GM10248 (cell line): ENCODE measurements at places on chromosomes 7 and 10.

DNA sequence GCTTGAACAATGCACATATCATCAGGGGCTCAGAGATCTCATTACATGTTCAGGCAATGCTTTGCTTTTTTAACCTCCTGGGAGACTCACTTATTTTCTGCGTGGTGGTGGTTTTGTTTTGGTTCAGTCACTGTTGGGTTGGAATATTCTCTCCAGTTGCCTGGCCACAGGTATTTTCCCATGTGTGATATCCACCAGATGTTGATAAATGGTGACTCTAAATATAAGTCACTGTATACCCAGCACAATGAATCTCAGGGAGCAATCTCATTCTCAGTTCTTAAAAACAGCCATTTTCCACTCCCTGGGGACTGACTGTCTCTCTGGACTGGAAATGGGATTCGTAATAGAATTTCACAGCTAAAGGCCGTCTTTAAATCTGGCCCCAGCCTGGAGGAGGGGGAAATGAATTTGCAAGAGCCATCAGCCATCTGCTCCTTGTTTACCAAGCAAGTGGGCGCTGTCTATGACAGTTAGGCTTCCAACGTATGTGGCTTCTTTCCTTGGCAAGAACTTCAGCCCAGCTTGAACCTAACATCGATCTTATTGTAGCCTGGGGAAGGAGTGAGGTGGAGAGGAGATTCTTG is 1106.2 kb downstream of the NRG3 start:
- DNase-seq = no peak

GRCh38 chr10:29559996-29560395 is 74.8 kb downstream of the SVIL start:
- no peak for DNase-seq

- no peak for DNase-seq
Observed at GRCh38 chr10:95509251-95509650, 51.9 kb downstream of the SORBS1 start.

- no peak for DNase-seq
Observed at GRCh38 chr10:119826771-119827170, 45.9 kb downstream of the MCMBP start.

DNA sequence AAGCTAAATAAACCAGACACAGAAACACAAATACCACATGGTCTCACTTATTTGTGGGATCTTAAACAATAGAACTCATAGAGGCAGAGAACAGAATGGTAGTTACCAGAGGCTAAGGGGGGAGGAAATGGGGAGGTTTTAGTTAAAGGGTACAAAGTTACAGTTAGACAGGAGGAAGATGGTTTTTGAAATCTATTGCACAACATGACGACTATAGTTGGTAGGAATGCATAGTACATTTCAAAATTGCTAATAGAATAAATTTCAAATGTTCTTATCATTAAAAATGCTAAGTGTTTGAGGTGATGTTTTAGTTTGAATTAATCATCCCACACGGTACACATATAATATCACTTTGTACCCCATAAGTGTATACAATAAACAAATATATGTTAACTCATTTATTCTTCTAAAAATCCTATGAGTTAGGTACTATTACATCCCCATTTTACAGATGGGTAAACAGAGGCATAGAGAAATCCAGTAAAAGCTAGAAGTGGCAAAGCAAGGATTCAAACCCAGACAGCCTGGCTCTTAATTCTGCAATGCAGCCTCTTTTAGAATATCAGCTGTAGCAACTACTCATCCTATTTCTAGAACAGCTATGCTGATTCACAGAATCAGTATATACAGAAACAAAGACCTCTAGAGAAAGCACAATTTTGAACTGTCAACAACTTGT is 50.9 kb downstream of the HBP1 start:
- DNase-seq = no peak

- no peak for DNase-seq
Observed at GRCh38 chr10:54983255-54983654, 182.2 kb upstream of the PCDH15 start.

DNA sequence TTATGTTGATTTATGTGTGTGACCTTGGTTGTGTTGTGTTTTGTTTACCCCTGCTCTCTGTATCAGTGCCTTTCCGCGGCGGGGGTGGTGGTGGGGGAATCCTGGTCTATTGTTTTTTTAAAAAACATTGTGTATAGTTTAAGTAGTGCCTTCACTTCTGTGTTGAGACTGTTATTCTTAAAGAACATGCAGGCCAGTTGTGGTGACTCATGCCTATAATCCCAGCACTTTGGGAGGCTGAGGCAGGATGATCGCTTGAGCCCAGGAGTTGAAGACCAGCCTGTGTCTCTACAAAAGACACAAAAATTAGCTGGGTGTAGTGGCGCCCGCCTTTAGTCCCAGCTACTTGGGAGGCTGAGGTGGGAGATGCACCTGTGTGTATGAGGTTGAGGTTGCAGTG is 429.0 kb upstream of the LRGUK start:
- no peak for DNase-seq

GRCh38 chr7:116942504-116942903 is 10.8 kb upstream of the ST7 start:
- DNase-seq = no peak

- no peak for DNase-seq
Observed at GRCh38 chr10:48287417-48288391, 13.2 kb upstream of the FRMPD2 start.

DNA sequence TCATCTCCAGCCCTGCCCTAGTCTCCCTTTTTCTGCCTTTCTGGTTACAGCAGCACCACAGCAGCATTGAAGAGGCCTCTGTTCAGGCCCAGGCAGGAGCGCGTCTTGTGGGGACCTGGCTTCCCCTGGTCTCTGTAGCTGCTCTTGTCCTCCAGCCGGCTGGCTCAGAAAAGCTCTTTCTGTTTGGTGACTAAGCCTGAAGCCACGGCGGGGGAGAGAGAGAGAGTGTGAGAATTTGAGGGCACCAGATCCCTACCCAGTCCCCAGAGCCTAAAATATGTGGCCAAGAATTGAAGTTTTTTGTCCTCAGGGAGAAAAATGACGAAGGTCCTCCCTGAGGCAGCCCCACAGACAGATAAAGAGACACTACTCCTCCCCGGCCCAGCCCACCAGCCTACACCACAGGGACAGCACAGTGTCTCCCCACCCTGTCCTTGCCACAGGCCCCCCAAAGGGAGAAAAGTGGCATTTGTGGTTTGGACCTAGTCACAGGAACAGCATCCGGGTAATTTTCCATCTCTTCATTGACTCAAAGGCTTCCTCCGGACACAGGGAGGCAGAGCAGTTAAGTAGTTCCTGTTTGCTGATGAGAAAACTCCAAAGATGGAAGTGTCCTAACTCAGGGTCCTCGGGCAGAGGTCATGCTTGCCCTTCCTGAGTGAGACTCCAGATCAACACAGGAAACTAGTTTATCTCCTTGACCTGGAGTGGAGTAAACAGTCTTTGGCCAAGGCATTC is 13.3 kb upstream of the FAM180A start:
- no peak for DNase-seq

DNA sequence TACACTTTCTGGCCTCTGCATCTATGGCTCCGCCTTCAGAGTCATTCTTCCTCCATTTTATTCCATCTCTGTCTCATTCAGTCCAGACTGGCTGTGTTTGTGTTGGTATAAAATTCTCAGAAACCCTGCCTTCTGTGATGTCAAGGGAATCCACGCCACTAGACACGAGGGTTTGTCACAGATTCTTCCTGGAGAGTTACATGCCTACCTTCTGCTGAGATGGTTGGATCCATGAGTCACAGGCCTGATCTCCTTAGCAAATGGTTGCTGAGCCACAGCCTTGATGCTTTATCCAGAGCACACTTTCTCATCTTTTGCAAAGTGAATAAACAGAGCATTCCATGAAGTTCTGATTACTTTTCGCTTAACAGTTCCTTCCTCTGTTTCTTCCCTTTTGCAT is 35.9 kb upstream of the TSPAN33 start:
- no peak for DNase-seq

- no peak for DNase-seq
Observed at GRCh38 chr10:31647861-31648260, 280.8 kb downstream of the ARHGAP12 start.

DNA sequence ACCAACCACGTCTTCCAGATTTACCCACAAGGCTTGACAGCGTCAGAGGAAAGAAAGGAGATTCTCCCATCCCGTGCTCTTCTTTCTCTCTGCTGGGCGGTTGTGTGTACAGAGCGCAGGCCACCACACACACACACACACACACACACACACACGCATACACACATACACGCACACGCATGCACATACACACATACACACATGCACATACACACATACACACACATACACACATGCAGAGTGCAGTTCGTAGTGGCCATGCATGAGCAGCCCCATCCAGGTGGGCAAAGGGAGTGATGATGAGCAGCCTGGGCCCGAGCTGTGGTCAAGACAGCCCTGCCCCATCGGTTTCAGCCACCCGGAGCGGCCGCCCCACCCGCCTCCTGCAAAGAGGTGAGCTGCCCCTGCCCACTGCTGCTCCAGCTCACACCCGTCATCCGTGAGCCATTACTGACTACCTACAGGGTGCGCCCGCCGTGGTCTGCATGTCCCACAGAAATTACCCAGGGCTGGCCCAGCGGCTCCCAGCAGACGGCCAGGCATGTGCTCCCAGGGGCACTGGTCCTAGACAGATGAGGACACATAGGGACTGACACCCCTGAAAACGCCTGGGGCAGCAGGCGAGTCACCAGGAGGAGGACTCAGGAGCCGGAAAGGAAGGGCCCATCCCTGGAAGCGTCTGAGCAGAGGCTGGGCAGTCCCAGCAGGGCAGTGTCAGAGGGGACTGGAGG is 69.6 kb downstream of the ASB13 start:
- DNase-seq = no peak

GRCh38 chr10:43970717-43971116 is 322.0 kb upstream of the ZNF32 start:
- no peak for DNase-seq

GRCh38 chr7:158999496-158999895 is 143.1 kb downstream of the DYNC2I1 start:
- no peak for DNase-seq

DNA sequence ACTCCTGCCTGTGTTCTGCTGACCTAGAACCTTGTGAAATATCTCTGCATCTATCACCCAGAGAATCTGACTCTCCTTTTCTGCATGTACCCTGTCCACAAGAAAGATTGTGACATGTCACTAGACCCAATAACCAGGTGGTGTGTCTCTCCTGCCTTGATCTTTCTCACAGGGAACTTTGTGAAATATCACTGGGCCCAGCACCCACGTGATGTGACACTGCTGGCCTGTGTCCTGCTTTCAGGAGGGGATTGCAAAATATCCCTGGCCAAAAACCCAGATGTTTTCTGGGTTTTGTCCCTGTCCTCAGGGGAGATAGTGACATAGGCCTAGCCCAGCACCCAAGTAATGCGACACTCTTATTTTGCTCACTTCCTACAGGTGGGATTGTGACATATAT is 10.1 kb upstream of the ZNF107 start:
- DNase-seq = no peak

- DNase-seq = no peak
Observed at GRCh38 chr10:17062493-17062892, 67.1 kb downstream of the CUBN start.

DNA sequence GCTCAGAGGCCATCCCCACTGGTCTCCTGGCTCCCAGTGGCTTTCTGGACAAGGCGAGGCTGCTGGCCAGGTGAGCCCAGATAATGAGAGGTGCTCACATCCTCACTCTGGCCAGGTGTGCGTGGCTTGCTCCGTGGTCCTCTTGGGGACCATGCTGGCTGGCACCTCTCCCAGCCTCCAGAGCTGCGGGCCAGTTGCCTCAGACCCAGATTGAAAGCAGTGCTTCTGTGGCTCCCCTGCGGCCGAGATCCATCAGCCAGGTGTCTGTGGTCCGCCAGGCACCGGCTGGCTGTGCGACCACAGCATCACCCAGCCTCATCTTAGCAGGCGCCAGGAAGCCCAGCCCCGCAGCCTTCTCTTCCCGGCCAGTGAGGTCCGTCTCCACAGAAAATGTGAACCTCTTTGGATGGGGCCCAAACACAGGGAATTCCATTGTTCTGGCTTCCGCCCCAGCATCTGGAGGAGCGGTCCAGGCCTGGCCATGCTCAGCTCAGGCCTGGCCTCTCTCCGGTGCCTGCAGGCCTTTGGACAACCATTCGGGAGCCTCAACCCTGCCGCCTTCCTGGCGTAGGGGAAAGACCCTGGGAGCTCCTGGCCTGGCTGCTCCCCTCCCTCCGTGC is 5.2 kb upstream of the TTYH3 start:
- DNase-seq = no peak

GRCh38 chr7:116446212-116446855 is 53.2 kb upstream of the CAV2 start:
- DNase-seq = no peak

DNA sequence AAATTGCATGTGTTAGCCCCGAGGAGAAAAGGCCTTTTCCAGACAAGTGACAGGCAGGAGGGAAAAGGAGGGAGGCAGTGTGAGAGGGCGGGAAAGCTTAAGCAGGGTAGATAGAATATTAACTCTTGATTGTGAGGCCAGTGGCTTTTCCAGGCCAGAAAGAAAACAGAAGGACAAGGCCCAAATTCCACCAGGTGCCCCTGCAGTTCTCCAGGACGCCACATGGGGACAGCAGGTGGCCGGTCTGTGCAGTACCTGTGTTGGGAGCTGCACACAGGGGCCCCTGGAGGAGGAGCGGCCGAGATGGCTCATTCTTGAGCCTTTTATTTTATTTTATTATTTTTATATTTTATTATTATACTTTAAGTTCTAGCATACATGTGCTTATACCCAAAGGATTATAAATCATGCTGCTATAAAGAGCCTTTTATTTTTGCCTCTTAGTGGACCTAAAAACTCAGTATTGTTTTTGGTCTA is 141.3 kb upstream of the KLF14 start:
- DNase-seq = peak; percentile 67

DNA sequence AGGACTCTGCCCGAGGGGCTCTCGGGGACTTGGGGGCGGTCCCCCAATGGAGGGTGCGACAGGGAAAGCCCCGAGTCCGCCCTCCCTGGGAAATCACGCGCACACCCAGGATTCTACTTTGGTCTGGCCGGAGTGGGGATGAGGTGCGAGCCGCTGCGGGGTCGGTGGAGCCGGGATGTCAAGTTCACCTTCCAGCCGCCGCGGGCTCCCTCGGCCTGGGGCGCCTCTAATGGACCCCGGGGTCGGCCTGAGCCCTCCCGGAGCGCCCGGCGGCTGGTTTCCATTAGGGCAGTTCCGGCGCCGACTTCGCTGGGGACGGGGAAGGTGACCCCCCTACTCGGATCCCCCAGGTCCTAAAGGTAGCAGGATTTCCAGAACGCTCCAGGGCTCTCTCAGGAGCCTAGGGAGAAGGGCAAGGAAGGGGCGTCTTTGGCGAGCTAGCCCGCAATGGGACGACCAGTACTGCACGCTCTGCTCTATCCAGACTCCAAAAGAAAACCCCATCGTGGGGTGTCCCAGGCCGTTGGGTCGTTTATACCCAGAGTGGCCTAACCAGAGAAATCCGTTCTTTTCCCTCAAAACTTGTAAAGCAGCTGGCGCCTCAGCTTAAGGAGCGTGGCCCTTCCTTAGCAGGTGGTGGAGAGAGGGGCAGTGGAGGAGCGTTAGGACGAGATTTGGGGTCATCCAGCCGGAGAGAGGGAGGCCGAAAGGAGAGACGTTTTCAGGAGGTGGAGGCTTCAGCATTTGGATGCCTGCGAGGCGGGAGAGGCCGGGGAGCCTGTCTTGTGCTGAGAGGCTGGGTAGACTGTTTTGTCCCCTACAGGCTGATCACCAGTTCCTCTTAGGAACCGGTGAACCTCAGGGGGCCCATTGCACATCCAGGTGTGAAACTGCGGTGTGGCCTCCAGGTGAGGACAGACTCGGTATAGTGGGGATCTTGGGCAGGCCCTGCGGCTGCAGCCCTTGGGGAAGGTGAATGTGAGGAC is 860 bp upstream of the WDR86 start:
- no peak for DNase-seq

- DNase-seq = no peak
Observed at GRCh38 chr7:107387128-107387527, 82.7 kb upstream of the GPR22 start.

- DNase-seq = no peak
Observed at GRCh38 chr7:22192801-22193200, 164.2 kb downstream of the RAPGEF5 start.
